ENCODE measurements at places on chromosomes 3 and 15.

DNA sequence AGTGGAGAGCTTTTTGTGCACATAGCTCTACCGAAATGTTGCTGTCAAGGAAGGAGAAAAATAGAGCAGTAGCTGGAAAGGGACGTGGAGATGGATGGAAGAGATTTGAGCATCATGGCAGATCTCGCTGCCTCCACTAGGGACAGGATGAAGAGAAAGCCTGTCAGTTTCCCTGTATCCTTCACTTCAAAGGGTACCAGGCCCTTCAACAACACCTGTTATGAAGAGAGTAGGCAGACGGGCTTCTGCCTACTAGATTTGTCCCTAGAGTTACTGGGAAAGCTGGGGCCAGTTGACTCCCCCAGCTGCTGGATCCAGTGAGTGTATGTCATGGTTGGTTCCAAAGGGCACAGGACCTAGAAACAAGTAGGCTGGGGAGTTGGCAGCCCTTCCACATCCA, 150.8 kb downstream of the TLE3 start:
- DNase-seq = no peak

DNA sequence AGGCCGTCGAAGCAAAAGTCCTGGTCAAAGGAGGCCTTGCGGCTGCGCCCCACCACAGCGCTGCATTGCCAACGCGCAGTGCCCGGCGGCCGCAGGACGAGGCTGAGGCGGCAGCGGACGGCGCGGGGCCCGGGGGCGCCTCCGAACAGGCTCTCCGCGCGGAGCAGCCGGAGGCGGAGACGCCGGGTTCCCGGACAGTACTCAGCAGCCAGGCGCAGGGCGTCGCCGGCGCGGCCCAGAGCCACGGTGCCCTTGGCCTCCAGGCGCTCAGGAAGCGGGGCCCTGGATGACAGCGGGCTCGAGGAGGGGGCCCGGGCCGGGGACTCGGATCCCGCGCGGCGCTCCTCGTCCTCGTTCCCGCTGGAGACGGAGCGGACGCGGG, 1.1 kb downstream of the C2CD4B start:
- DNase-seq = peak; percentile 68

- DNase-seq = no peak
These were observed 34.0 kb upstream of the ZNF280D start for GRCh38 chr15:56767315-56767714.

- DNase-seq = no peak
These were observed 139.5 kb upstream of the EIF1B start for GRCh38 chr3:40169983-40170382.

- DNase-seq = no peak
These were observed 87.7 kb downstream of the XXYLT1 start for GRCh38 chr3:195183071-195183776.

DNA sequence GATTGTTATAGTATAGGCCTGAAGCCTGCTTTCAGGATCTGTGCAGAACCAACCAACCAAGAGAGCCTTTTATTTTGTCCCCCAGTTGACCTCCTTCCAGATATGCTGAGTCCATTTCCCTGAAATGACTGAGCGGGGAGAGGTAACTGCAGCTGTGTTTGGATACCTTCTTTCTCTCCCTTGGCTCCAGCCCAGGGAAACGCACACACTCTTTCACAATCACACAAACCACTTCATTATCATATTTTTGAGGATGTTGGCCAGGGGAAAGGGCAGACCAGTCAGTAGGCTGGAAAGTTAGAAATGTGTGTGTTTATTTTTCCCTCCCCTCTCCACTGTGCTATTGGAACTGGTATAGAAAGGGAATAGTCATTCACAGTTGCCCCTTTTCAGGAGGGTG, 417.7 kb upstream of the TBL1XR1 start:
- DNase-seq = no peak

GRCh38 chr15:95296643-95297042, 1033.9 kb upstream of the NR2F2 start:
- no peak for DNase-seq

GRCh38 chr15:90564051-90564450, 34.3 kb downstream of the CRTC3 start:
- DNase-seq = no peak
